Stimulated activated CD4-positive, alpha-beta T cell treated with anti-CD3 and anti-CD28 coated beads, Interleukin-4, amount 100 ng/mL, for 1 hour (primary cell): ENCODE measurements at places on chromosomes 12 and 14.

DNA sequence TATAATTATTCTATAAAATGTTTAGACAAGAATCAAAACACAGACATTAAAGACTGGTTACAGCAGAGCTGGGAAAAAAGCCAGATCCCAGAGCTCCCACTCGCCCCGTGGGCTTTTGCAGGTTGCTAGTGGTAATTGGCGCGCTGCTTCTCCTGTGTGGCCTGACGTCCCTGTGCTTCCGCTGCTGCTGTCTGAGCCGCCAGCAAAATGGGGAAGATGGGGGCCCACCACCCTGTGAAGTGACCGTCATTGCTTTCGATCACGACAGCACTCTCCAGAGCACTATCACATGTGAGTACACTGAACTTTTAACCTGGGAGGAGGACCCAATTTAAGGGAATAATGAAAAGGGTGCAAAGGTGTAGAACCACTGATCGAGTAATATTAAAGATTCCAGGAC, 7.5 kb downstream of the TMEM52B start:
- no peak for DNase-seq

- DNase-seq, result no peak
Observed at GRCh38 chr12:54038871-54039414, 6.1 kb downstream of the HOXC5 start.

GRCh38 chr12:94026596-94026995, 121.8 kb upstream of the PLXNC1 start:
- DNase-seq, result no peak

GRCh38 chr12:120504587-120504986, 8.7 kb downstream of the DYNLL1 start:
- DNase-seq, result no peak

- no peak for DNase-seq
Observed at GRCh38 chr12:70121562-70121961, 121.7 kb upstream of the CNOT2 start.

DNA sequence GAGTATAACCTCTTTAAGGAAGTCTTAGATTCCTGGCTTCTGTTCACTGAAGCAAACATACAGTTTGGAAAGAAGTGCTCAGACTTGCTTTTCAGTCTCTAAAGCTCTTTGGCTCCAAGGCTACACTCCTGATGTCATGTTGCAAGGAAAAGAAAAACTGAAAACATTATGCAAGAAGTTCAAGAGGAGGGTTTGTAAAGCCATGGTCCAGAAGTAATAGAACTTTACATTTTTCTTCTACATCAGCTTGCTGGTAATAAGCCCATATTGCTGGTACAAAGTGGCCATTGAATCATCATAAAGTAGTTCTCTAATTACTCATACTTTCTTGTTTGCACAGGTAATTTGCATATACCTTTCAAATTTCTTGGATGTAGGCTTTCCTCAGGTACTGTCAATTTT, 83.6 kb downstream of the BBS10 start:
- no peak for DNase-seq

GRCh38 chr14:103056322-103057027, 874 bp downstream of the CDC42BPB start:
- no peak for DNase-seq

- DNase-seq, result peak; percentile 73
Observed at GRCh38 chr14:24339284-24340151, at the start of gene RIPK3. Gene RIPK3 (minus strand): TSS chr14:24339991. CDS start chr14:24339826, 165 bp downstream.

DNA sequence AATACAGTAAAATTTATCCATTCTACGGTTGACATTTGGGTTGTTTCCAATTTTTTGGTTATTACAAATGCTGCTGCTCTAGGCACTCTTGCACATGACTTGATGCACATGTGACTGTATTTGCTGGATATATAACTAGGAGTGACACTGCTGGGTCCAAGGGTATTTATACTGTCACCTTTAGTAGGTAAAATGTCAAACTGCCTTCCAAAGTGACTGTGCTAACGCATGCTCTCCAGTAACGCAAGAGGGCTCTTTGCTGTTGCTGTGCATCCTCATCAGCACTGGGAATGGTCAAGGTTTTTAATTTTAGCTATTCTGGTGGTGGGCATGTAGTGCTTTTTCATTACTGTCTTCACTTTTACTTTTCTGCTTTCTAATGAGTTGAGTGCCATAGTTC, 62.3 kb downstream of the ACADS start:
- DNase-seq, result no peak

GRCh38 chr14:65168840-65169239, 66.5 kb upstream of the MAX start:
- DNase-seq, result no peak

DNA sequence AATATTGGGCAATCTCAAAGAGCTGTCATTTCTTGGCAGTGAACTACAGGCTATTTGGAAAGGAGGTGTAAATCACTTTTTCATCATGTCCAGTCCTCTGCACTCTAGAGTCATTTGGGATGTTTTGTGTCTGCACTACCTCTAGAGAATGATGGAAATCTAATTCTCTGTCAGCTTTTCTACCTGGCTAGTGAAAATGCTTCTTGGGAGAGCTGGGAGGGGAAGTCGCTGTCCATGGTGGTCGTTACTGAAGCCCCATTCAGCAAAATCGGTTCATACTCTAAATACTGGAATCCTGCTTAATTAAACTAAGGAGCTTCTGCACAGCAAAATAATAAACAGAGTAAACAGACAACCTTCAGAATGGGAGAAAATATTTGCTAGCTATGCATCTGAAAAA, 251.8 kb downstream of the APAF1 start:
- no peak for DNase-seq

DNA sequence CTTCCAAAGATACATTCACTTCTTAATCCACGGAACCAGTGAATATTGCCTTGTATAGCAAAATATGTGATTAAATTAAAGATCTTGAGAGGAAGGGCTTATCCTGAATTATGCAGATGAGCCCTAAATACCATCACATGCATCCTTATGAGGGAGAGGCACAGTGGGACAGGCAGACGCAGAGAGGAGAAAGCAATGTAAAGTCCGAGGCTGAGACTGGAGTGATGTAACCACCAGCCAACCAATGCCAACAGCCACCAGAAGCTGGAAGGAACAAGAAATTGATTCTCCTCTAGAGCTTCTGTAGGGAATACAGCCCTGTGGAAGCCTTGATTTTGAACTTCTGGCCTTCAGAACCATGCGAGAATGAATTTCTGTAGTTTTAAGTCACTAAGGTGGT, 44.5 kb upstream of the COCH start:
- no peak for DNase-seq

DNA sequence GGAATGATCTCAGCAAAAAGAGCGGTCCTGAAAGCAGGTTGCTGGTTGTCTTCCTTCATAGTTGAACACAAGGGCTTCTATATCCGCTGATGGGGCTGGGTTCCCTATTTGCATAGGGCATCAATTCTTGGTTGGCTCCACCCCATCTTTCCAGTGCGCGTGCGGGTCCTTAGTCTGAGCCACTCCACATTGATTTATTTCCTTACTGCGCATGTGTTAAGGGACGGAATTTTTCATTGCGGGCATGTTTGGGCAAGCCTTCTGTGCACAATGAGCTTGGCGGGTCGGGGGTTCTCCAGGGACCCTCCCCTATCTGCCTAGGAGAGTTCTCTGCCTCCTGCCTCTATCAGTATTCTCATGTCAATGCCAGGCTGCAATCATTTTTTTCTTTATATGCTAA, 21.2 kb upstream of the DLGAP5 start:
- DNase-seq, result no peak

DNA sequence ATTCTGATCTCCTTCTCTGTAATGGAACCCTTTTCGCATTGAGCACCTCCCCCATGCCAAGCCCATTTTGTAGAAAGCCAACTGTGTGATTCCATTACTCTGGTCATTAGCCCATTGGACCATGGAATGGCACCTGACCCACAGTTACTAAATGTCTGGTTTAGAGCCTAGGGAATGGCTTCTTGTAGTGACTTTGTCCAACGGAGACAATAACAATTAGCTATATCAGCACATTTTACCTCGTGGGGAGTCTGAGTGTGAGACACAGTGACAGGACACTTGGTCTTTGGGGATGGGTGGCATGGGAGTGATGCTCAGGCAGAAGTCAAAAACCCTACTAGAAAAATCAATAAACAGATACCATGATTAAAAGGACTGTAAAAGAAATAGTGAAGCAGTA, 10.4 kb downstream of the SLC10A1 start:
- DNase-seq, result no peak

- no peak for DNase-seq
Observed at GRCh38 chr12:95805864-95806671, 15.5 kb upstream of the NTN4 start.

- DNase-seq, result peak; percentile 52
Observed at GRCh38 chr12:6570264-6570887, 2.3 kb upstream of the NOP2 start.

- no peak for DNase-seq
Observed at GRCh38 chr12:43338848-43339526, 213.0 kb downstream of the ADAMTS20 start.

- no peak for DNase-seq
Observed at GRCh38 chr14:52987514-52987913, 36.7 kb upstream of the FERMT2 start.

GRCh38 chr12:128543460-128543859, 276.5 kb downstream of the TMEM132C start:
- no peak for DNase-seq

GRCh38 chr12:40225337-40225983, 663 bp downstream of the LRRK2 start:
- DNase-seq, result no peak

- no peak for DNase-seq
Observed at GRCh38 chr12:92640691-92641090, 62.1 kb upstream of the PLEKHG7 start.

DNA sequence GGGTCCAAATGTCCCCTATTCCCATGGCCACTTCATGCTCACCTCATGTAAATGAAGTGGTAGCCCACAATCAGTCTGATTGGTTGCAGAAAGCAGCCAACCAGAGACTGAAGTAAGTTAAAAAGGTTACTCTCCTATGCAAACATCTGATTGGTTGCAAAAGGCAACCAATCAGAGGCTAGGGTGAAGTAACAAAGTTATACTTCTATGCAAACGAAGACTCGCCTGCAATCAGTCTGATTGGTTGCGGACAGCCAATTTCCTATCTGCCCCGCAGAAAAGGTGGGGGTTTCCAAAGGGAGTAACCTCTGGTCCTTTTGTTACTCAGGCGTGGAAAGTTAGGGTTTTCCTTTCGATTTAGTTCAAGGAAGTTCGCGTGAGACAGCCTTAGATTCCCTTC, 208.1 kb upstream of the NEDD1 start:
- DNase-seq, result no peak

GRCh38 chr12:117118838-117119591, 19.8 kb upstream of the TESC start:
- no peak for DNase-seq

- no peak for DNase-seq
Observed at GRCh38 chr12:7160183-7160582, 29.3 kb upstream of the PEX5 start.

DNA sequence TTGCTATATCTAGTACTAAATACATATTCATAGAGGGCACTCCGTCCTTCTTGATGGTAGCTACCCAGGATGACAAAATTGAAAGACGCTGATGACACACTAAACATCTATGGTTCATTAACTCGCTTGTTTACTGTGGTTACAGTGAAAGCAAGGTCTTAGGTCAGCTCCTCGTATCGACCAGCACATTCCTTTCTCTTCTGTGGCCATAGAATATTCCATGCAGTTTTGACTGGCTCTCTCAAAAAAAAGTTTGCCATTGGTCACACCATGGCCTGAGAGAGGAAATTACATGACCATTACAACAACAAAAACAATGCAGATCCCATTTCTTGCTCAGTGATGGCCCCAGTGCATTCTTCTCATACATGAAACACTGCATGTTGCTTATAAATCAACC, 411.4 kb upstream of the SOX5 start:
- DNase-seq, result no peak

DNA sequence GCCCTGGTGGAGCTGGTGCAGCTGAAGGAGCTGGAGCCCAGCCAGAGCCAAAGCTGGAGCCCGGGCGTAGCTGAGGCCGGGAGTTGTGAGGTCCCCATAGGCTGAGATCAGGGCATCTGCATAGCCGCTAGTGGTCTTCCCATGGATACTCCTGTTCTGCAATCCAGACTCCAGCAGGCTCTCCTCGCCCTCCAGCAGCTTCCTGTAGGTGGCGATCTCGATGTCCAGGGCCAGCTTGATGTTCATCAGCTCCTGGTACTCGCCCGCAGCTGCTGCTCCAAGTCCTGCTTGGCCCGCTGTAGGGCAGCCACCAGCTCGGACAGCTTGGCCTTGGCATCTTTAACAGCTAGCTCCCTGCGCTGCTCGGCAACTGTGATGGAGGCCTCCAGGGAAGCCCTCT, 966.1 kb downstream of the FSCB start:
- no peak for DNase-seq

GRCh38 chr12:52703878-52704277, 554 bp upstream of the KRT77 start:
- DNase-seq, result no peak

DNA sequence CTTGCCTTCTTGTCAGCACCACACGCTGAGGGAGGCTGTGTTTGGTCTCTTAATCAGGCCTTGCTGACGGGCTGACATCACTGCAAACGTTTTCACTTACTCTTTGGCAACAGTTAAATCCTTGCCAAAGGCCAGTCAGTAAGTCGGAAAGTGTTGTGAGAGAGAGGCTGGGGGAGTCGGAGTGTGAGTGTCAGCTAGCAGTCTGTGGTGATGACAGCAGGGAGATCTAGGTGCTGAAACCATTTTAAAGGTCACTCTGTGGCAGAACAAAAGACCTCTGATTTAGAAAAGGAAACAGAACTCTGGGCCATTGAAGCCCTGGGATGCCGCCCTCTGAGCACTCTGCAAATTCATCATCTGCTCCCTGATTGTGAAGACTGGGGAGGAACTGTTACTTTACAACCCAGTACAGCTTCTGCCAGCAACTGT, 143.5 kb downstream of the PAX9 start:
- no peak for DNase-seq

- DNase-seq, result peak; percentile 21
Observed at GRCh38 chr12:48818831-48819590, 715 bp downstream of the CACNB3 start.

DNA sequence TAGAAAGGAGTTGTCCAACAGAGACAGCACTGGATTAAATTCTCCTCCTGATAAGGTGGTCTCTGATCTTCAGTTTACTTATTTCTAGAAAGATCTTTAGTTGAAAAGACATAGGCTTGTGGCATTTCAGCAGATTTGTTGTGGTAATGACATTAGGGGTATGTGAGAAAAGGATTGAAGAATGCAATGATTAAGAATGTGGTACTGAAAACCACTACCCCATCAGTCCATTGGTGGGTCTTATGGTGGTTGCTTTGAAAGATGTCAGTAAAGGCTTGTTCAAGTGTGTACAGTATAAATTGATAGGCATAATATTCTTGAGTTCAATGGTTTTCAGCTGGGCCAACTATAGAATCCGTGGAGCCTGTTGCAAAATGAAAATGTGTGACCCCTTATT, 10.8 kb downstream of the PPFIBP1 start:
- DNase-seq, result no peak

DNA sequence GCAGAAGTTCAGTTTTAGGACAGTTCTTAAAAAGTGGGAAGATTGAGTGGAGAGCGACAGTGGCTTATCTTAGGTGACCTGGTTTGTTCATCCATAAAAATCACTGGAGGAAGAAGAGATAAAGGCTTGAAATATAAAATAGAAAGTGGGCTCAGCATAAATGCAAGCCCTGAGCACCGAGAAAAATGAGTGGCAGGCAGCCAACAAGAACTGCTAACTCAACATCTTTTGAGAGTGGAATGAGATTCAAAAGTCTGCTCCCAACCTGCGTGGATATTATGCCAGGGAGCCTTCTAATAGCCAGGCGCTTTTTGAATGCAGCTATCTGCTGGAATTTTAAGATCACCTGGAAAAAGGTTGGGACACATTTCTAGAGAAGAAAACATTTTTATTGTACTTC, 666.5 kb downstream of the FLRT2 start:
- no peak for DNase-seq

GRCh38 chr14:81200054-81200453, 20.7 kb downstream of the GTF2A1 start:
- DNase-seq, result no peak
